ENCODE measurements at places on chromosomes 3 and 15.

DNA sequence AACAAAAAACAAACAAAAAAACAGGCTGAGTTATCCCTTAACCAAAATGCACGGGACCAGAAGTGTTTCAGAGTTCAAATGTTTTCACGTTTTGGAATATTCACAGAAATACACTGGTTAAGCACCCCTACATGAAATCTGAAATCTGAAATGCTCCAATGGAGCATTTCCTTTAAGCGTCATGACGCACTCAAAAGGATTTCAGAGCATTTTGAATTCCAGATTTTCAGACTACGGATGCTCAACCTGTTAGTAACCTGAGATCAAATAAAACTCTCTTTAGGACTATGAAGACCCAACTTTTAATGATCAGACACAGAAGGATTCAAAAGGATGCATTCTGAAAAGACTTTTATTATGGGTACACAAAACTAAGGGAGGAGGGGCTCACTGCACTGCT, 9.6 kb downstream of the CLPX start:
- DNase-seq = no peak

- no peak for DNase-seq
These were observed 6.4 kb downstream of the SCN5A start for GRCh38 chr3:38643090-38643489.

DNA sequence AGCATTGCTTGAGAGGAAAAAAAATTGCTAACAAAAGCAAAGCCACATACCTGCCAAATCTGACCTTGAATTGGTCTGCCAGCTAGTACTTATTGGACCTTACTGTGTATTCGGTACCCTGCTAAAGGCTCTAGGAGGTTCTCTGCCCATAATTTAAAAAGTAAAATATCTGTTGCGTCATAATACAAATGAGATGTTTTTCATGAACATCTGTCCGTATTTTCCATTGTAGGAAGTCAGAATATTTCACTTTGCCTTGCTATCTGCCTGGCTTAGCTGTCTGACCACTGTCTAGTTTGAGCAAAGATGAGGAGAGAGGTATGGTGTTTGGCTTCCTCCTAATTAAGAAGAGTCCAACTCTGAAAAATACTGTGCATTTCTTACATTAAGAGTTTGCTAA, 10.8 kb upstream of the C3orf20 start:
- DNase-seq = no peak

DNA sequence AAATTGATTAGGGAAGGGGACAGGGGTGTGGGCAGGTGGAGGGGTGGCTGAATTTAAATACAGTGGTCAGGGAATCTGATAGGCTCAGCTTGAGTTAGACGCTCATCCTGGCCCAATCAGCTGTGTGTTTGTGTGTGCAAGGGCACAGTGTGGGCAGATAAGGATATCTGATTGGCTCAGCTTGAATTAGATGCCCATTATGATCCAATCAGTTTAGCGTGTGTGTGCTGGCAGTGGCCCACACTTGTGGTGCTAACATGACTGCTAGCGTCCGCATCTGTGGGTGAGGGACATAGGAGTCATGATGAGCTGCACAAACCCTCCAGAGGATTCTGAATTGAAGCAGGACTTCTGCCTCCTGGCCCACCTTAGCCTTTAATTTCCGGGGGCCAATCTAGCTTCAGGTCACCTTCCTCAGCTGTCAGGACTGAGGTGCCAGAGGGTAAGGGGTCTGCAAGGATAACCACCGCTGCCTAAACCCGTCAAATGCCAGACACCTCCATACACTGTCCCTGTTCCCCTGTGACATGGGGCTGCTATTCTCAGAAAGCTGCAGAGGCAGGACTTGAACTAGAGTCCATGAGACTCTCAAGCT, 97.3 kb downstream of the CORO2B start:
- no peak for DNase-seq

DNA sequence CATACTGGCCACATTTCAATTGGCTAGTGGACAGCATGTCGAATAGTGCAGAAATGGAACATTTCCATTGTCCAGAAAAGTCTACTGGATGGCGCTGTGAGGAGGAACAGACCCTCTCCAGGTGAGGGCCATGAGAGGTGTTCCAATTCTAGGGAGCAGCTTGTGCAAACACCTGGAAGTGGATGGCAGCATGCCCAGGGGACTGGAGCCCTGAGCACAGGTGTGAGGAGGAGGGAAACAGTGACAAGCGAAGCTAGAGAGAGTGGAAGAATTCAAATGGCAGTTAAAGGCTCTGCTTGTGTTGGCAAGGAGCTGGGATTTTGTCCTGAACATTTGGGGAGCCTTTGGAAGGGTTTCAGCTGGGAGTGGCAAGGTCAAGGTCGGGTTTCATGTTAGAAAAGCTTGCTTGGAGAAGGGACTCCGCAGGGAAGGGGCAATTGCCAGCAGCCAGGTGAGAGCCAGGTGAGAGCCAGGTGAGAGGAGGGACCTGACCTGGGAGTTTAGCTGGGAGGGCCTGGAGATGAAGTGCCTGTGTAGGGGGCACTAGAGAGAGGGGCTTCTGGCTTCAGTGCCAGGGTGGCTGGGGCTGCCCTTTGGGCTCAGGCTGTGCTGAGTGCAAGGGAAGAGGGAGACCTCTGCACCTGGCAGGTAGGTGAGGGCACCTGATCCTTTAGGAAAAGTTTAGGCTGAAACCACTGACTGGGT, 93.8 kb downstream of the LINGO1 start:
- no peak for DNase-seq

GRCh38 chr3:25566358-25566920, 98.3 kb downstream of the TOP2B start:
- no peak for DNase-seq

- no peak for DNase-seq
These were observed 36.6 kb upstream of the STT3B start for GRCh38 chr3:31495971-31496665.

DNA sequence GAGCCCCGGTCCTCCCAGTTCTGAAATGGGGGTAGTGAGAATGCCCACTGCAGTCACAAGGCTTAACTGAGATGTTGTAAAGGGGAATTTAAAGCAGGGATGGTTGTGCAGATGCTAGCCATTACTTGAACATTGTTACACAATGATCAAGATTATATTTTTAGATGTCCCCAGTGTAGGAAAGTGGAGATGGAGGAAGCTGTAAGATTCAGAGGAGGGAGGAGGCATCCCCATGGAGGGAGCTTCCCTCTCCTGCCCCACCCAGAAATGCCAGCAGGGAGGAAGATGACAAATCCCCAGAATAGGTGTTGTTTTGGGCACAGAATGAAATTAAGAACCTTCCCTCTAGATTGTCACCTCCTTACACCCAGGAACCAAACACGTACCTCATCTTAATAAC, 46.1 kb downstream of the EFCAB12 start:
- no peak for DNase-seq

GRCh38 chr15:70758790-70759462, 4.4 kb downstream of the UACA start:
- no peak for DNase-seq

DNA sequence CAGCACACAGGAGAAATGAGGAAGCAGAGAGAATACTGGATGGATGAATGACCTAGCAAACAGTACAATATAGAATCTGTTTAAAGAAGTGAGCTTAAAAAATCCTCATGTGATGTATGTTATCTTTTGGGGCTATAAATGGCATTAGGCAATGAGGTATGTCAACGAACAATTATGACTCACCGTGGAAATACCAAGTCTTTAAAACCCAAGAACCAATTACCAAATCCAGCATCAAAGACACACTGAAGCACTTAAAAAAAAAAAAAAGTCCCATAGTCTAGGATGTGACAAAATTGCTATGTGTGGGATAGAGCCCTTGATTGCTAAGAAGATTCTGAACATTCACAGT, 36.3 kb upstream of the HERC1 start:
- no peak for DNase-seq

DNA sequence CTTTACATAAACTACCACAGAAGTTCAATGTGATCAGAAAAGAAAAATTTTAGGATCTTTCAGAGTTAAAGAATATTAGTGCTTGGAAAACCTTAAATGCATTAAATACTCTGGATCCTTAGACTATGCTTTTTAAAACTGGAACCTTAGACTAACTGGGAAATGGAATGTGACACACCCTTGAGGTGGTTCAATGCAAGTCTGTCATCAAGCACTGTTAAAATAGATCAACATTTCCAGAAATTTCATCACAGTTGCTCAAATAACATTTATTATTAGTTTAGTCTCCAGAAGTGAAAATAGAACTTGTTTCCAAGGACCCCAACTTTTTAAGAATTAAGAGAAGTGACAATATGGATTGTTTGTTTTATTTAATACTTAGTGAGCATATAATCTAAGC, 71.8 kb downstream of the GAP43 start:
- no peak for DNase-seq

DNA sequence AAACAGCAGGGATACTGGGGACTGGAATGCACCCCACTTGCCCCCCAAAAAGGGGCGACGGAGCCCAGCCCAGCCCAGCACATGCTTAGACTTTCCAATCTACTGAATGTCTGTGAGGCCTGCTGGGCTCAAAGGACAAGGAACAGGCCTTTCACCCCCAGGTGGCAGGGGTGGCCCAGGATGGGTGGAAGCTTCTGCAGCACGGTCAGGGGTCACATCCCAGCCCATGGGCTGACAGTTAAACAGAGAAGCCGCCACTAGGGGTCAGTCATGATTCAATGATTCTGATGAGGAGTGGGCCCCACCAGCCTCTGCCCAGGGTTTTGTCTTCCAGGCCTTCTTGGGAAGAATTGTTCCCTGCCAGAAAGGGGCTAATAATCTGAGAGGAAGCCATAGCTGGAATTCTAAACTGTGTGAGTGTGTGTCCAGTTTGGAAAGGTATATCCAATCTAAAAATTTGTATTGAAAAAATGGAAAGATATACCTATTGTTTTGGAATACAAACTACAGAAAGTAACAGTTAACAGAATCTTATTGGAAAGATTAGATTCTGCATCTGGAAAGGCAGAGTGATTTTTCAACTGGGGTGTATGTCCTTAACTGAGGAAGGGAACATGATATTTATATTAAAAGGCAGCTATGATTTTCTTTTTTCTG, 2.2 kb downstream of the CHRNB4 start:
- DNase-seq = peak; percentile 15

GRCh38 chr3:161291191-161291901, 70.2 kb downstream of the NMD3 start:
- no peak for DNase-seq

DNA sequence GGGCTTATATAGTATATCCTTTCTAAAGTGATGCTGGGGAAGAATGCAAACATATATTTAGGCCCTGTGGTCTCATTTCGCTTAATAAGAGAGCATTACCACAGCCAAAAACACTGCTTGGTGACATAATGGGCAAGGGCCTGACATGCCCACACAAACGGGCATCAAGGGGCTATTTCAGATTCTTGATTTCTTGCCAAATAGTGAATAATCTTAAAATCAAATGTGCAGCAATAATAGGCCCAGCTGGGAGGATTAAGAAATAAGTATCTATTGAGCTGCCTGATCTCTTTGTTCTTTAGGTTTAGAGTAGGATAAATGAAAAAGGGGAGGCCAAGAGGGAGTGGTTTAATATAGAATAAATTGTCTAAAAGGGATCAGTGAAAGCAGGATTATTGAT, 241.0 kb upstream of the GBE1 start:
- no peak for DNase-seq

DNA sequence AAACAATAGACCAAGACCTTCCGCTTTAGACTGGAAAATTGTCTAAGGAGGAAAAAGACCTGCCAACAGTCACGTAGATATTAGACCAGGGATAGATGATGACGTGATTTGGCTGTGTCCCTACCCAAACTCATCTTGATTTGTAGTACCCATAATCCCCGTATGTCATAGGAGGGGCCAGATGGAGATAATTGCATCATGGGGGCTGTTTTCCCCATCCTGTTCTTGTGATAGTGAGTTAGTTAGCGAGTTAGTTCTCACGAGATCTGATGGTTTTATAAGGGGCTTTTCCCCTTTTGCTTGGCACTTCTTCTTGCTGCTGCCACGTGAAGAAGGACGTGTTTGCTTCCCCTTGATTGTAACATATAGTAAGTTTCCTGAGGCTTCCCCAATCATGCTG, 31.7 kb upstream of the SUCLG2 start:
- DNase-seq = no peak

GRCh38 chr3:167114619-167115018, 265.5 kb downstream of the ZBBX start:
- DNase-seq = no peak

GRCh38 chr3:168475704-168476103, 380.0 kb upstream of the GOLIM4 start:
- DNase-seq = no peak

DNA sequence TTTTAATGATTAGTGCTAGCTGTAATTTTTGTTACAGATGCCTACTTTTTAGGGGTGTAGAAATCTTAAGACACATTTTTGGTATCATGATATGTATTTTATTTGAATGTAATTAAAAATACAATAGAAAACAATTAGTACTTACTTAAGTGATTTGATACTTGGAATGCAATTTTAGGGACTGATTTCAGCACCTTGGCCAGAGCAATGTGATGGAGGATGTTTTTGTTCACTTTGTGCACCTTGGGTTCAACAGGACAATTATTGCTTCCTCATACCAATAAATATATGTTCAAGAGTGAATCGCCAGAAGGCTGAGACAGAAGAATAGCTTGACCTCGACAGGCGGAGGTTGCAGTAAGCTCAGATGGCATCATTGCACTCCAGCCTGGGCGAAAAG, 22.3 kb downstream of the GMNC start:
- DNase-seq = no peak

DNA sequence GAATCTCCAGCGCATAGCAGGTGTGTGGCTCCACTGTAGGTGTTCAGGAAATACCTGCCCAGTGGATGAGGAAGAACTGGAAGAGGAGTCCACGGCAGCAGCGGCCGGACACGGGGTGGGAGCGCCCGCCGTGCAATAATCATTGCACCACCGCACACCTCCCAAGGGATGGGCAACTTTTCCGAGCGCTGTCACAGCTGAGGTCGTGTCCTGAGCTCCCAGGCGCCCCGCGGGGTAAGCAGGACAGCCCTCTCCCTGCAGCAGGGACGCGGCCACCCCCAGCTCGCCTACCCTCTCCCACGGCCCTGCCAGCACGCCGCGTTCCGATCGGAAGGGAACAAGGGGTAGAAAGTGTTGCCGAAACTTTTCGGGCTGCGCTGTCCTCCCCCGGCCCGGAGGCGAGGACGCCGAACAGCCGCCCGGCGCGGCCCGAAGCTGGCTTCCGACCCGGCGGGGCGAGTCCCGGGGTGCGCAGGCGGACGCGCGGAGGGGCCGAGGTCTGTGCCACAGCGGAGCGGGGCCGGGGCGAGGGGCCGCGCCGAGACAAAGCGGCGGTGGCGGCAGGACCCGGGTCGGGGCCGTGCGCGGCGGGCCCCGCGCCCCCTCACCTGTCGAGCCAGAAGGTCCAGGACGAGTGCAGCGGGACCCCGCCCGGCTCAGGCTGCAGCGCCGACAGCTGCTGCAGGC, 475 bp downstream of the EIF4E3 start:
- no peak for DNase-seq

GRCh38 chr15:72183781-72184164, 13.8 kb downstream of the GRAMD2A start:
- DNase-seq = no peak

DNA sequence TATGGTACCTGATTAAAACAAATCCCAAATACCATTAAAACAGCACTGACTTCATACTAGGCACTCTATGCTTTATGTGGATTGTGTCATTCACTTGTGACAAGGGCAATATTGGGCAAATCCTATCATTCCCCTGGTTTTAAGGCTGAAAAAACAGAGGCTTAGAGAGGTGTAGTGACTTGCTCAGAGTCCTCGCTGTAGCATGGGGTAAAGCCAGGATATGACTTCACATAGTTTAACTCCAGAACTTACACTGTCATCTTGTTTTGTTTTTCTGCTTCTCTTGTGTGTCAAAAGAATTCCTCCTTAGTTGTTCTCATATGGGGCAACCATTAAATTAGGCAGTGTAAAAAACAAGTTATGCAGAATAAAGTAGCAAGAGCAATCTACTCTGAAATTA, 40.3 kb upstream of the ICE2 start:
- DNase-seq = no peak
